ENCODE measurements at places on chromosomes 12 and 14. TPM values are rescaled to one million over a fixed set of nuclear protein-coding genes. Genes with fewer than 3 reads are reported as not detected.

BDKRB1 gene
- total RNA-seq: 1.0 TPM

C1S gene
- total RNA-seq: 6.3 TPM

BCAT1 gene
- 13.4 TPM for total RNA-seq

STON2 gene
- total RNA-seq: 47.4 TPM

NYNRIN gene
- total RNA-seq: 2.0 TPM

VRTN gene
- total RNA-seq: not detected

KLRF1 gene
- total RNA-seq: not detected

ERP29 gene
- 114 TPM for total RNA-seq

SEL1L gene
- total RNA-seq: 125 TPM

CPNE6 gene
- not detected for total RNA-seq

CCDC175 gene
- not detected for total RNA-seq

IGFBP6 gene
- 75.5 TPM for total RNA-seq

MAP3K9 gene
- 13.8 TPM for total RNA-seq
